Stimulated activated CD4-positive, alpha-beta T cell treated with anti-CD3 and anti-CD28 coated beads, Interleukin-15, amount 100 ng/mL, for 1 hour (primary cell): ENCODE measurements at places on chromosomes 7 and 10.

GRCh38 chr7:149686011-149686410, 87.4 kb downstream of the ZNF467 start:
- DNase-seq, result no peak

- no peak for DNase-seq
These were observed 279.7 kb downstream of the CCSER2 start for GRCh38 chr10:84608126-84608525.

- DNase-seq, result no peak
These were observed 59.4 kb downstream of the MAD1L1 start for GRCh38 chr7:2173189-2173827.

DNA sequence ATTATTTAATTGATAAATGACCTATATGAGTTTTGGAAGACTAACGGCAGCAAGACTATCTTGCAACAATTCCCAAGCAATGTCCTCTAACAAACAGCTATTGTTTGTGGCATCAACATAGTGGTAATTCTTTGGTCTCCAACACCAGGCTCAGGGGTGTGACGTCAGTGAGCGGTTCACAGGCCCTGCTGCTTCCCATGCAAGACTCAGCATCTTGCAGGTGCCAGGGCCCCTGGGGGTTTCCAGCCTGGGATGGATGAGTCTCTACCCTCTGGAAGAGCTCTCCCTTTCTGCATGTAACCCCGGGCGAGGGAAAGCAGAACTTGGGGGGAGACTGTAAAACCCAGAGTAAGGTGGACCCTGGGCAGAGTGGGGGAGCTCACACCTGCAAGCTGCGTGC, 164.7 kb downstream of the ACTR3B start:
- no peak for DNase-seq

GRCh38 chr7:45203936-45204445, 46.4 kb downstream of the RAMP3 start:
- DNase-seq, result no peak
